ENCODE measurements at places on chromosomes 5 and 9.

DNA sequence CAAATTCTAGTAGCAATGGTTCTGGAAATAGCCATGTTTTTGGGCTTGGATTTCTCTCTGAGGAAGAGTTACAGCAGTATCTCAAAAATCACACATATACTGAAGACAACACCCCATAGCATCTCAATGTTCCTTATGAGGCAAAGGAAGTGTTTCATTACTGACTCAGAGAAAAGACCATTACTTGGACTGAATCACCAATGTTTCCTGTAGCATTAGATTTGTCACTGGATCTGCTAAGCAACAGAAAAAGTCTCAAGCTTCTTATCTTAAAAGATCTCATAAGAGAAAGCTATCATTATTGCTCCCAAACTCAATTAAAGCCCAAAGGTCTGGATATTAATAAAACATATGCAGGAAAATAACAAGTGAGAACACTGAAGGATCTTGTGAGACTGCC is 272.4 kb downstream of the ADAMTS6 start:
- DNase-seq: no peak

DNA sequence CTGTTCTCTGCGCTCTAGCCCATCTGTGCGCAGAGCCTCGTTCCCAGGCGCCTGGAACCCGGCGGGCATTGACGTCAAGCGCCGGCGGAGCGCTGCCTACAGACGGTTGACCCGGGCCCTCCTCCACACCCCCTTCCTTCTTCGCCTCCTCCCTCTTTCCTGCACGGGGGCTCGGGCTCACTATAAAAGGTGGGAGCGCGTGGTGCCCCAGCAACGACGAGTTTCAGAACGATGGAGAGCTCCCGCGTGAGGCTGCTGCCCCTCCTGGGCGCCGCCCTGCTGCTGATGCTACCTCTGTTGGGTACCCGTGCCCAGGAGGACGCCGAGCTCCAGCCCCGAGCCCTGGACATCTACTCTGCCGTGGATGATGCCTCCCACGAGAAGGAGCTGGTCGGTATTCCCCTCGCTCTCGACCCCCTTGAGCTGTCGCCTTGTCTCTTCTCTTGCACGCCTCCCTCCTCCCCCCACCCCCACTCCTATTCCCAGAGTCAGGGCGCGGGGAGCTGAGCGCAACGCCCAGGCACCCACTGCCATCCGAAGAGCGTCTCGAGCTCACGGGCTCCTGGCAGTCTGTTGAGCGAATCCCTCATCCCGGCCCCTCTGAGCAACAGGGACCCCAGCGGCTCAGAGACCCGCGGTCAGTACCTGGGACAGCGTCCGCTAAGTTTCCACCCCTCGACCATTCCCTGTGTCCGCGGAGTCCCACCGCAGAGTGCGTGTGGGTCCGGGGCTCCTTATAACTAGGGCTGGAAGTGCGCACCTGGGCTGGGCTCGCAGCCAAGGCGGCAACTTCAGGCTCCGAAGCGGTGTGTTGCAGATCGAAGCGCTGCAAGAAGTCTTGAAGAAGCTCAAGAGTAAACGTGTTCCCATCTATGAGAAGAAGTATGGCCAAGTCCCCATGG is at the start of gene CARTPT:
Gene CARTPT, plus strand, starts transcription at position 213 of the 902 bp plus-strand sequence. Its CDS starts 19 bp downstream, at position 232.
- no peak for DNase-seq

- DNase-seq: no peak
Measured at GRCh38 chr9:31519011-31519410, 865.4 kb upstream of the ACO1 start.

- DNase-seq: no peak
Measured at GRCh38 chr9:131892162-131892707, 152.4 kb upstream of the RAPGEF1 start.

DNA sequence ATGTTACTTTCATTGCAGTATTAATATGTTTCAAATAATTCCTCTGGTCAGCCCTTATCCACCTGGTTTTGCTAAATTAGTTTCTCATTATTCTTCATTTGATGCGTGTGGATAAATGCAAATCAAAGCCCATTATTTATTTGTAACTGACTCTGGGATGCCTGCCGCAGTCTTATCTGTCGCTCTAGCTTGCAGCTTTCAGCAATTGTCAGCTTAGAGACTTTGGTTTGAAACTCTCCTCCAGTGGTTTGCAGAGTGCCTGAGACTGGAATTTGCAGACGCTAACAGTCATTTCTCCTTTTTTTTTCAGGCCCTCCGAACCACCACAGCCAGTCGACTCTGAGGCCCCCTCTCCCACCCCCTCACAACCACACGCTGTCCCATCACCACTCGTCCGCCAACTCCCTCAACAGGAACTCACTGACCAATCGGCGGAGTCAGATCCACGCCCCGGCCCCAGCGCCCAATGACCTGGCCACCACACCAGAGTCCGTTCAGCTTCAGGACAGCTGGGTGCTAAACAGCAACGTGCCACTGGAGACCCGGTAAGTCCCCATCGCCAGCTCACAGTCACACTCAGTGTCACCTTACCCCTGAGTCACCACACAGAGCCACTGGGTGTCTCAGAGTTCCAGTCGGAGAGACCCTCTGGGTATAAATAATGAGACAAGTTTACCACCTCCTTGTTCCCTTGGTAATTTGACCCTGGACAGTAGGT is 339.0 kb upstream of the WWC1 start:
- no peak for DNase-seq

DNA sequence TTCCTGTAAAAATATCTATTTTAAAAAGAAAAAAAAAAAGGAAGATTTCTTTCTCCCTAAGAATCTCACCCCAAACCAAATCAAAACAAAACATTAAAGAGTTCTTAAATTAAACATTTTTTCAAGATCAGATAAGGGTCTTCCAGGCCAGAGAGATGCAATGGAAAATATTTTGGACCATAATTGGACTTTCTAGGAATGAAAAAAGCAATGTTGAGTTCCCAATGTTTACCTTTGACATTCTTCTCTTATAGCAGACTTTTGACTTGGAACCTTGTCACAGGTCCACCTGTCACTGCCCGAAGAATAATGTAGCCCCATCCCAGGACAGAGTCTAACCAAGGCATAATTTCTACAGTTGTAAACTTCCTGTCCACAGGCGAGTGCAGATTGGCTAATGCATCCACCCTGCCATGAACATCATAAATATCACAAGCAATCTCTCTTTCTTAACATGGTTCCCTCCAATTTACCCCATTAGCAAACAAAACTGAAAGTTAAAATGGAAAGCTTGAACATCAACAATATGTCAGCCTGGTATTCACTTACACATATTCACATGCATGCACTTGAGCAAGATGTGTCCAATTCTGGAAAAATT is 121.7 kb upstream of the ZNF366 start:
- no peak for DNase-seq

- no peak for DNase-seq
Measured at GRCh38 chr5:133962801-133963476, 5.5 kb downstream of the C5orf15 start.

DNA sequence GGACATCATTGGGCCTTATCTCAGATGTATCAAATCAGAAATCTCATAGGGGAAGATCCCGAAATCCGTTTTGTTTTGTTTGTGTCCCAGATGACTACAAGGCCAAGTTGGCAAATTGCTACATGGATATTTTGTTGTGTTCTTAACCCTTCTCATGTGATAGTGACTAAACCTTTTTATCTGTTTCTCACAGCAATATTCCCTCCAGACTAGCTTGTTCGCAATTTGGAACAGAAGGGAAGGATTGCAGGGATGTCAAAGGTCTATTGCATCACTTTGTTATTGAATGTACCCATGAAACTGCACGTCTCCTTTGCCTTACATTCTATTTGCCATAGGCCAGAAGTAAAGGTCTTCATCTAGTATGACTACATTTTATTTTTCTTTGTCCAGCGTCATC is 453.9 kb downstream of the NFIB start:
- DNase-seq: no peak

DNA sequence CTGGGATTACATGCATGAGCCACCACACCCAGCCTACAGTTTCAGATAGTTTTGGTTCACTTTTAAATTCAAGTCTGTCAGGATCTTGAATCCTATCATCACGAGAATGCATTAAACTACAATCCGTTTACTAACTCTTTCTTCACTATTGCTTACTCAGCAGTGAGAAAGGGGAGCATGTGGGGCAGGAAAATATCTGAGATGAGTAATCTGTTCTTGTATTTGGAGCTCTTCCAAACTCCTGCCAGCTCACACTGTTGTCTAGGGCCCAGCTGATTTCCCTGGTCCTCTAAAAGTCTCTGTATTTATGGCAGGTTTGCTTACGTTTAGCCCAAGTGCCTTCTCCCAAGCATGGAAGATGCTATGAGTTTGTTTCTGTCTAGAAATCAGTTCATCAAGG is 152.2 kb downstream of the FGF18 start:
- DNase-seq: no peak

- no peak for DNase-seq
Measured at GRCh38 chr5:17785774-17786173, 151.5 kb downstream of the TAF11L14 start.
